ENCODE measurements at places on chromosomes 11 and 22. TPM values are rescaled to one million over a fixed set of nuclear protein-coding genes. Genes with fewer than 3 reads are reported as not detected.

DNA sequence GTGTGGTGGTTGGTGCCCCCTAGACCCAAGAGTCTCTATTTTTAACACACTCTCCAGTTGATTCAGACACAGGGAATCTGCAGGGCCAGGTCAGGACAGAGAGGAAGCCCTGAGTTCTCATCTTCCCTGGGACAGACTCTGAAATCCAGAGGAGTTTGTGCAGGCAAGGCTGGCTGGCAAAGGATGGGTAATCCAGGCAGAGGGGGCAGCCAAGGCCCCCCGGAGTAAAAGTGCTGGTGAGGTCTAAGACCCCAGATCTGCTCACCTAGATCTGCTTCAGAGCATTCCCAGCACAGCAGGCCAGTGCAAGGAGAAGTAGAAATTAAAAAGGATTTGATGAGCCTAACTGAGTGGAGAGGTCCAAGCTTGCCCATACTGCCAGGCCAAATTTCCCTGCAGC, 40.6 kb upstream of the MN1 start:
- no peak overlapping the region for H3K27ac ChIP-seq
- H3K4me3 ChIP-seq = no peak overlapping the region
- DNase-seq = no peak
- no peaks in the 10 kb centered on the region for H3K4me1 ChIP-seq

- DNase-seq = no peak
- no peaks in the 10 kb centered on the region for H3K27me3 ChIP-seq
- no peak overlapping the region for H3K27ac ChIP-seq
- H3K36me3 ChIP-seq = no peaks in the 10 kb centered on the region
These were observed 44.2 kb upstream of the MICAL2 start for GRCh38 chr11:12066056-12066798.

GRCh38 chr11:20912065-20912821, 242.9 kb downstream of the NELL1 start:
- H3K4me1 ChIP-seq = no peaks in the 10 kb centered on the region
- H3K27ac ChIP-seq = no peak overlapping the region
- no peaks in the 10 kb centered on the region for H3K27me3 ChIP-seq
- DNase-seq = no peak
- H3K4me3 ChIP-seq = no peak overlapping the region
- no peaks in the 10 kb centered on the region for H3K36me3 ChIP-seq

GRCh38 chr22:47213571-47214230, 451.3 kb downstream of the TBC1D22A start:
- H3K4me3 ChIP-seq = no peak overlapping the region
- no peaks in the 10 kb centered on the region for H3K4me1 ChIP-seq
- H3K27ac ChIP-seq = no peak overlapping the region
- H3K36me3 ChIP-seq = no peaks in the 10 kb centered on the region
- DNase-seq = peak; percentile 50

- DNase-seq = no peak
- no peaks in the 10 kb centered on the region for H3K27me3 ChIP-seq
- no peaks in the 10 kb centered on the region for H3K4me1 ChIP-seq
- H3K4me3 ChIP-seq = no peak overlapping the region
These were observed 534.0 kb upstream of the B3GAT1 start for GRCh38 chr11:134945993-134946392.

INPP5J gene
- total RNA-seq = not detected

TMEM86A gene
- total RNA-seq = 4.8 TPM

DNA sequence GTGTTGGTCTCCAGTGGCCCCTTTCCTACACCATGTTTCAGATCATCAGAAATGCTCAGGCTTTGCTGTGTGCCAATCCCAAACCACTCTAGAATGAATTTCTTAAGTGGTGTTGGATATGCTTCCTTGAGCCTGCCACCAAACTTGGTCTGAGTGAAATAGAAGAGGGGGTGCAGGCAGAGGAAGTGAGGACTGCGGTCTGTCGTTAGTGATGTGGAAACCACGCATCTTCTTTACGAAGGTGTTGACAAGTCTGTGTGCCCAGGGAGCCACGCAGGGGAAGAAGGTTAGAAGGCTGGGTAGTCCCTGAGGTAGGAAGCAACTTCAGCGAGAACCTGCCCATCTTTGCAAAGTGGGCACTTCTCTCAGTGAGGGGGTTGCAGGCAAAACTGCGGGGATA, 187.4 kb upstream of the NAV2 start:
- no peaks in the 10 kb centered on the region for H3K36me3 ChIP-seq
- peaks cover 2% of the 10 kb centered on the region for H3K27me3 ChIP-seq
- no peaks in the 10 kb centered on the region for H3K4me1 ChIP-seq
- no peak for DNase-seq

BEST1 gene
- 0.15 TPM for total RNA-seq

DNA sequence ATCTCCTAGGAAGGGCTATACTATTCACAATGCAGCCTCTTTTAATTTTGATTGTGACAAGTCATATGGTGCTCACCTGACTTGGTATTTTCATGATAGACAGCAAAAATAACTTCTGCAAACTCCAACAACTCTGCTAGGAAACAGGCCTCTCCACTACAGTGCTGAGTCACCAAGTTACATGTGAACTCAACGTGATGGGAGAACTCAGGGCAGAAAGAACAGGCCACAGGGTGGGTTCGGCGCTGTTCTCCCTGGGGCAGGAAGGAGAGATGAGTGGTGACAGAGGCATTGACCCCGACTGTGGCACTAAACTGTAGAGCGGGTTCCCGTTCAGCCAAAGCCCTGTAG, 76.6 kb upstream of the UCP3 start:
- no peak overlapping the region for H3K4me3 ChIP-seq
- H3K27ac ChIP-seq = no peak overlapping the region
- no peaks in the 10 kb centered on the region for H3K27me3 ChIP-seq
- peaks cover 2% of the 10 kb centered on the region for H3K4me1 ChIP-seq

- peaks cover 16% of the 10 kb centered on the region for H3K4me1 ChIP-seq
- peaks cover 6% of the 10 kb centered on the region for H3K27me3 ChIP-seq
- H3K27ac ChIP-seq = no peak overlapping the region
- no peaks in the 10 kb centered on the region for H3K36me3 ChIP-seq
- no peak for DNase-seq
- H3K4me3 ChIP-seq = no peak overlapping the region
These were observed 1.1 kb downstream of the SEPTIN5 start for GRCh38 chr22:19715188-19715930.

GRCh38 chr11:34154059-34154875, 48.8 kb downstream of the NAT10 start:
- no peak overlapping the region for H3K4me3 ChIP-seq
- H3K27me3 ChIP-seq = no peaks in the 10 kb centered on the region
- H3K4me1 ChIP-seq = no peaks in the 10 kb centered on the region
- no peak for DNase-seq
- no peak overlapping the region for H3K27ac ChIP-seq

SOX10 gene
- not detected for total RNA-seq

MYBPC3 gene
- total RNA-seq = not detected

DNA sequence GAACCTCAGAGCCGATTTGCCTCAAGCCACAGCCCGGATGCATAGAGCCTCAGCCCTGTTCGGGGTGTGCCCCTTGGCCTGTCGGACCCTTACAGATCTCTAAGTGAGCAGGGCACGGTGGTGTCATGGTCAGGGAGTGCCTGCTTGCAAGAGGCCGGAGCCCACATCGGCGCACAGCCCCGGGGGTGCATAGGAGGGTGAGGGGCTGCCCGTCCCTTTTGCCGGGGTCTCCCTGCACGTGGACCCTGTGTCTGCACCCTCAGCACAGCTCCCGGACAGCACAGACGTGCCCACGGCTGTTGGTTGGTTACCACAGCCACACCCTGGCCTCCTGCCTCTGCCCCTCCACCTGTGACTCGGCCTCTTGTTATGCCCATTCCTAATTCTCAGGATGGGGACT, 6.5 kb downstream of the RAB36 start:
- no peak overlapping the region for H3K4me3 ChIP-seq
- DNase-seq = no peak
- H3K36me3 ChIP-seq = no peaks in the 10 kb centered on the region
- H3K27ac ChIP-seq = no peak overlapping the region
- H3K27me3 ChIP-seq = no peaks in the 10 kb centered on the region

GSTT2 gene
- total RNA-seq = not detected

TBX10 gene
- total RNA-seq = not detected

POU2F3 gene
- not detected for total RNA-seq

APOBEC3H gene
- 4.9 TPM for total RNA-seq

- H3K27me3 ChIP-seq = no peaks in the 10 kb centered on the region
- peaks cover 20% of the 10 kb centered on the region for H3K4me1 ChIP-seq
- peak overlapping the region; percentile 69 for H3K27ac ChIP-seq
- no peak for DNase-seq
- no peaks in the 10 kb centered on the region for H3K36me3 ChIP-seq
These were observed 109.9 kb downstream of the CSNK2A3 start for GRCh38 chr11:11243209-11243589.

DNA sequence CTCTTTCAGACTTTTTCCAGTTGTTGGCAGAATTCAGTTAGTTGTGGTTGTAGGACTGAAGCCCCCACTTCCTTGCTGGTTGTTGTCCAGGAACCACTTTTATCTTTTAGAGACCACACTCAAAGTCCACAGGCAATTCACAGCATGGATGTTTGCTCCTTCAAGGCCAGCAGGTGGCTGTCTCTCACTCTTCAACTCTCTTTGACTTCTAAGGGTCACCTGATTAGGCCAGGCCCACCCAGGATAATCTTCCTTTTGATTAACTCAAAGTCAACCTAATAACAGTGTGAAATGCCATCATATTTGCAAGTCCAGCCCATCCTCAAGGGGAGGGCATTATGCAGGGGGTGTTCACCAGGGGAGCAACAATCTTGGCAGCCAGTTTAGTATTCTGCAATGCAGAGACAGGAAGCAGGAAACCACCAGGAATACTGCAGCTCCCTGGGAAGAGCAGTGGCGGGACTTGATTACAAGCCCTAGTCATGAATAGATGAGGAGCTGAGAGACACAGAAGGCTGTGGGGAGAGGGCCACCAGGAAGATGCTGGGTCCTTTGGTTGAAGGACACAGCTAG, 52.4 kb downstream of the LRRC74B start:
- H3K4me3 ChIP-seq = no peak overlapping the region
- H3K4me1 ChIP-seq = peaks cover 4% of the 10 kb centered on the region
- no peaks in the 10 kb centered on the region for H3K36me3 ChIP-seq
- H3K27ac ChIP-seq = no peak overlapping the region

- H3K27ac ChIP-seq = peak within 1 kb of the TSS; percentile 84
- peak; percentile 65 for DNase-seq
- H3K4me1 ChIP-seq = peaks cover 88% of the 10 kb centered on the region
- H3K4me3 ChIP-seq = peak within 1 kb of the TSS; percentile 81
- H3K36me3 ChIP-seq = peaks cover 3% of the 10 kb centered on the region
These were observed at the start of gene LSP1 for GRCh38 chr11:1852877-1853276. LSP1 (plus strand) TSS chr11:1853084; CDS start chr11:1853145, 61 bp downstream.

BARX2 gene
- total RNA-seq = not detected

SELENOH gene
- 68.6 TPM for total RNA-seq

PPP6R3 gene
- 172 TPM for total RNA-seq

GRCh38 chr11:126547691-126548090, 192.2 kb downstream of the ST3GAL4 start:
- peaks cover 2% of the 10 kb centered on the region for H3K27me3 ChIP-seq
- no peak for DNase-seq
- H3K27ac ChIP-seq = no peak overlapping the region
- H3K4me1 ChIP-seq = no peaks in the 10 kb centered on the region
- H3K4me3 ChIP-seq = no peak overlapping the region

GRCh38 chr22:32717337-32718240, 83.9 kb upstream of the TIMP3 start:
- H3K36me3 ChIP-seq = no peaks in the 10 kb centered on the region
- H3K4me3 ChIP-seq = no peak overlapping the region
- H3K4me1 ChIP-seq = no peaks in the 10 kb centered on the region
- no peak for DNase-seq
- peaks cover 2% of the 10 kb centered on the region for H3K27me3 ChIP-seq
- H3K27ac ChIP-seq = no peak overlapping the region

GRCh38 chr11:17839450-17839849, 104.9 kb downstream of the KCNC1 start:
- H3K36me3 ChIP-seq = no peaks in the 10 kb centered on the region
- H3K4me1 ChIP-seq = no peaks in the 10 kb centered on the region
- H3K27me3 ChIP-seq = no peaks in the 10 kb centered on the region
- H3K4me3 ChIP-seq = no peak overlapping the region
- H3K27ac ChIP-seq = no peak overlapping the region

ACTN3 gene
- total RNA-seq = not detected

GRCh38 chr22:43320943-43321900, 21.9 kb downstream of the SCUBE1 start:
- no peaks in the 10 kb centered on the region for H3K4me1 ChIP-seq
- H3K4me3 ChIP-seq = no peak overlapping the region
- no peaks in the 10 kb centered on the region for H3K36me3 ChIP-seq
- H3K27ac ChIP-seq = no peak overlapping the region

B3GAT1 gene
- 1.9 TPM for total RNA-seq

MIAT gene
- total RNA-seq = 305 TPM

DNA sequence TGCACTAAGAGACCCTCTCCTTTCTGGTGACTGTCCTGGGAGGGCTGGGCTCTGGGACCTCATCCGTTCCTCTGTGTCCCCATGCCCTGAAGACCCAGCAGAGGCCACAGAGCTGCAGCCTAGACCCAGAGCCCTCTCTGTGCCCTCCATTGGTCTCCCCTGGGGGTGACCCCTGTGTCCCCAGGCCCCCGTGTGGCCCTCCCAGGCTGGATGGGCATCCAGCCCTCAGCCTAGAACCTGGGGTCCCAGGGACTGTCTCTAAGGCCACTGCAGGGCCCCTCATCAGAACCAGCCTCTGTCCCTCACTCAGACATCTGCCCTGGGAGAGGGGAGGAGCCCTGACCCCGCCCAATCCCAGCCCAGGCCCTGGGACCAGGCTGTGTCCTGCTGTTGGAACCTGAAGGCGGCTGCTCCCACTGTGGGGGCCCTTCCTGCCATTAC, 5.7 kb downstream of the IGLL1 start:
- no peak overlapping the region for H3K4me3 ChIP-seq
- DNase-seq = no peak
- H3K27ac ChIP-seq = no peak overlapping the region
- no peaks in the 10 kb centered on the region for H3K36me3 ChIP-seq
- H3K27me3 ChIP-seq = no peaks in the 10 kb centered on the region
- no peaks in the 10 kb centered on the region for H3K4me1 ChIP-seq

GRCh38 chr22:32701034-32701433, 100.5 kb upstream of the TIMP3 start:
- DNase-seq = no peak
- no peaks in the 10 kb centered on the region for H3K36me3 ChIP-seq
- H3K27me3 ChIP-seq = peaks cover 7% of the 10 kb centered on the region
- no peak overlapping the region for H3K27ac ChIP-seq

DNA sequence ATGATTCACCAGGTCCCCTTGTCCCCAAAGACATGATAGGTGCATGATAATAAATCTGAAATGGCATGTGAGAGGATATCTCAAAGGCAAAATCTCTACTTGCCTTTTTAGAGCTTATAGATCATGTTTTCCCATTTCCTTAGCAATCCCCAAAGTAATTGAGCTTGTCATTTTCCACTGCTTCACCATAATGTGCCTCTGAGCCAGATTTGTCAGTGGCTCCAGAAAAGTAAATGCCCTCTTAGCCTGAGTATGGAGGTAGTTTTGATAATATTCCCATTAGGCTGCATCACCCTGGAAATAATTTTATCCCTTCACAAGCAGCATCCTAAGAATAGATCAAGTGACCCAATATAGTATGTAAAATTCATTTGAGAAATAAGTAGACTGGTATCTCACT, 36.7 kb upstream of the ADSL start:
- DNase-seq = no peak
- H3K4me3 ChIP-seq = no peak overlapping the region
- no peaks in the 10 kb centered on the region for H3K4me1 ChIP-seq
- peaks cover 81% of the 10 kb centered on the region for H3K36me3 ChIP-seq
